ENCODE measurements at places on chromosomes 1 and 21.

- no peak for DNase-seq
These were observed 73.9 kb downstream of the HLX start for GRCh38 chr1:220952961-220953643.

- no peak for DNase-seq
These were observed 172.6 kb downstream of the APP start for GRCh38 chr21:25997788-25998611.

DNA sequence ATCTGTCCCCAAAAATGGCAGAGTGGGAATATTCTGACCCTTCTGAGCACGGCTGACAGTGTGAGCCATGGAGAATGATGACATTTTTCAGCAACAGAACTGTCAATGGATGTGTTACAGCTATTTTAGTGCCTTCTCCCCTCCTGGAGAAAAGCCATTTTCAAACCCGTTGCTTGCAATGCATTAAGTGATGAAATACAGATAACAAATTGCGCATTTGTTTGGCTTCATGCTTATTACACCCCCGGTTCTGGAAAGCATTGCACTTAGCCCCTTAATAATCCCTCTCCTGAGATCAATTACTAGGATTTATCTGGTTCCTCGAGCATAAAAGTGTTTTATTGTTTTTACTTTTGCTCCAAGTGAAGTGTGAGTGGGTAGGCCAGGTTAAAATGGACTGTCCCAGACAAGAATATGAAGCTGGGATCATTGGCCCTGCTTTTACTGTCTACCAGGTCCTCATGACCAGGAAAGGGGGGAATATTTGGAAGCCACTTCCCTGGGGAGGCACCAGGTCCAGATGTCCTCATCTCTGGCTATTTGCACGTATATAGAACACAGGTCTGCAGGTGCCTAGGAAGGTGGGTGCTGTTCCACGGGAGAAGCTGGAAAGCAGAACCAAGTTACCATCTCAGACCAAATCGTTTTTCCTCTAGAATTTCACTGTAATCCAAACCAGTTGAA is 37.5 kb upstream of the HHAT start:
- DNase-seq: no peak

DNA sequence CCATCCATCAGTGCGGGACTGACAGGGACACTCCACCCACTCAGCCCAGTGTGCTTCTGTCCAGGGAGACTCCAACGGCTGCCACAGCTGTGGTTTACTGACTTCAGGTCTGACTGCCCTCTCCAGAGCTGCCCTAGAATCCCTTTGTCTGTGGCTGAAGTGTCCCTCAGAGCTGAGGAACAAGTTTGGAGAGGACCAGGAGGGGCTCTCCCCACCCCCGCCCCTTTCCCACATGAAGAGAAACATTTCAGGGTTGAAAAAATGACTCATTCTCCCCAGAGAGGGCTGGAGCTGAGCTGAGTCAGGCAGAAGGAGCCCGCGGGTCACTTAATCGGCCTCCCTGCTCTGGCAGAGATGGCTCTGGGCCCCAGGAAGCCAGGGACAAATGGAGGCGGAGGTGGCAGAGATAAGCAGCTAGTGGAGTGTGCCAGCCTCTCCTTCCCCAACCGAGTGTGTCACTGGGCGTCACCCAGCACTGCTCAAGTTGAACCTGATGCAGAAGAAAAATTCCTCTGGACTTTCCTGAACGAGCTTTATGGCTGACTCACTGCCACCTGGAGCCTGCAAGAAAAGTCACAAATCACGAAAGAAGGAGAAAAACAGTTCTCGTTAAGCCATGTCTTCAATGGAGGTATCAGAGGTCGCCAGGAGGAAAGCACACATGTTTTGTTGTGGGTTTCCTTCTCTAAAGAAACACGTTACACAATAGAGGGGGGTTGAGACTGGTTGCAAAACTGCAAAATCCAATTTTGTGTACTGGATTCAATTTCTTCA is 34.3 kb upstream of the ECE1 start:
- DNase-seq: no peak

DNA sequence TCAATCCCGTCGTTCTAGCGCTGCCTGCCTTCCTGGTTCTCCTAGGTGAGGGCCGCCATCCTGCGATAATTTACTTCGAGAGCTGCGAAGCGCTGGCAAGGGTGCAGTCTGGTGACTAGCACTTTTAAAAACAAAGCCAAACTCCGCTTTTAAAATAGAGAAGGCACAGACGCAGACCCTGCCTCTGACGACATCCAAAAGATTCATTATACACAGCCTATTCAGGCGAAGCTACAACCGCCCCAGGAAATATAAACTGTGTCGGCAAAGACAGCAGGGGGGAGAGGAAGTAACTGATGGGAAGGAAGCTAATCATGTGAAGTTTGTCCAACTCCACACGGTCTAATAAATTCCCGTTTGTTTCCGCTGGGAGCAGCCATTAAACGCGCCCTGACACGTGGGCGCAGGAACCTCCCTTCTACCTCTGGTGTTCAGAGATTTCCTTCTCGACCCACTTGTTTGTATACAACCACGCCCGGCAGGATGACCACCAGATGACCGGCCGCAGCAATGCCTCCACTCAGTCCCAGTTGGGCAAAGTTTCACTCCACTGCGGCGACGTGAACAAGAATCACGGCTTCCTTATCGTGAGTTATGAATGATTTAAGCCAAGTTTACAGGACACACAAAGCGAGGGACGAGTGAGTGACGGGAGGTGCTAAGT is 1.3 kb downstream of the GNG12 start:
- no peak for DNase-seq

- DNase-seq: no peak
These were observed 25.9 kb downstream of the UTP25 start for GRCh38 chr1:209853676-209854075.

Measured in head of caudate nucleus (tissue), 42 donors.